Fibroblast of villous mesenchyme (primary cell): ENCODE measurements at places on chromosomes 2 and 18.

- DNase-seq = no peak
Observed at GRCh38 chr2:1661891-1662605, 82.3 kb downstream of the PXDN start.

- DNase-seq = peak; percentile 88
Observed at GRCh38 chr18:61589724-61590065, 256.5 kb downstream of the CDH20 start.

DNA sequence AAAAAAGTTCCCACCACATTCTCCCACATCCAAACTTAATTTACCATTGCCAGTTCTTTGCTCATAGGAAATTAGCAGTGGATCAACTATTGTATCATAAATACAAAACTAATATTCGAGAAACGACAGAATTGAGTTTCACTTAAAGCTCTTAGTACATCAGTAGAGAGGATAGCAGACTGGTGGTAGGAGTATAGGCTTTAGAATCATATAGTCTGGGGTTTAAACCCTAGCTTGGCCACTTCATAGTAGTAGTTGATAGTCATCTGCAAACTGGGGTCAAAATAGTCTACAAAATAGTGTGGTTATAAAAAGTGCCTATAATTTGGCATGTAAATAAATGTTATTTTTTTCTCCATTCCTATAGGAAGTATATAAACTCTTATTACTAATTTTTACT lies 30.9 kb downstream of the PIK3C3 start:
- no peak for DNase-seq

DNA sequence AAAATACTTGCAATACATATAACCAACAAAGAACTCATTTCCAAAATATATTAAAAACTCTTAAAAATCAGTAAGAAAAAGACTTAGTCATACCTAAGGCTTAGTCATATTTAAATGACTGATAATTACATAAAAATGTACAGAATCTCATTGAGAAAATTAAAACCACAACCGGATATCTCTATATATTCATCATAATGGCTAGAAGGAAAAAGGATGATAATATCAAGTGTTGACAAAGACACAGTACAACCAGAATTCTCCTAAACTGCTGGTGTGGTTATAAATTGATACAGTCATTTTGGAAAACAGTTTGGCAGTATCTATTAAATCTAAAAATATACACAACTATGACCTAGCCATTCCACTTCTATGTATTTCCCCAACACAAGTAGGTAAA lies 27.1 kb upstream of the IHH start:
- DNase-seq = no peak

- DNase-seq = peak; percentile 81
Observed at GRCh38 chr2:127153691-127154158, 46.8 kb upstream of the BIN1 start.

- no peak for DNase-seq
Observed at GRCh38 chr18:30486856-30487255, 555.7 kb downstream of the DSC3 start.
